Activated naive CD8-positive, alpha-beta T cell treated with anti-CD3 and anti-CD28 coated beads for 36 hours (primary cell): ENCODE measurements at places on chromosomes 7 and 10. TPM values are rescaled to one million over a fixed set of nuclear protein-coding genes. Genes with fewer than 3 reads are reported as not detected.

DNA sequence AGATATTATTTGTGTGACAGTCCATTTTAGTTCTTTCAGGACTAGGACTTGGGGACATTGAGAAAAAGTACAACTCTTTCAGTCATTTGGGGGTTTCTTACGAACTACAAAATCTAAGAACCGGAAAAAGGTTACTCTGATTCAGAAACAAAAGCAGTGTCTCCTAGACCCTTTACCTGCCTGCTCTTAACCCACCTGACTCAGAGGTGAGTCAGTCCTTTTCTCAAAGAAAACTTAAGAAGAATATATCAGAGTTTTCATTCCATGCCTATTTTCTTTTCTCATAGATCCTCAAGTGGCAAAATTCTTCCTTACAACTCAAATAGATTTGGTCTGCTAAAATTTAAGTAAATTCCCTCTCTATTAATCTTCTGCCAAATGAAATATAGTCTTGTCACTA lies 114.9 kb upstream of the PTN start:
- H3K36me3 ChIP-seq, result no peaks in the 10 kb centered on the region
- H3K4me3 ChIP-seq, result no peak overlapping the region
- H3K27ac ChIP-seq, result no peak overlapping the region
- peaks cover 13% of the 10 kb centered on the region for H3K27me3 ChIP-seq
- no peaks in the 10 kb centered on the region for H3K4me1 ChIP-seq

DNA sequence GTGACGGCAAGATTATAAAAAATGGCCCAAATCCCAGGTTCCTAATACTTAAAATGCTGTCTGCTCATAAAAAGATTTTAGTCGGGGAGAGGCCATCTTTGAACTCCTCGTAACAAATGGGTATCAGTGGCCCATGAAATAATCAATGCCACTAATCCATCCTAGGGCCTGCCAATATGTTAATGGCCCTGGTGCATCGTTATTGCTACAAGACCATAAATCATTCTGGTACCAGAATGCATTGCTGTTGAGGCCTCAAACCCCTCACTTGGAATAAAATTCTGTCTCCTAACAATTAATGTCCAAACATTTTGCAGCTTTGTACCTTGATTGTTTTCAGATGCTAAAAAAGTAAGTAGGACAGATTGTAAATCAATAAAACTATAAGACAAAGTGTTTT lies 290.6 kb downstream of the LRMDA start:
- no peak overlapping the region for H3K27ac ChIP-seq
- no peak for DNase-seq
- H3K4me3 ChIP-seq, result no peak overlapping the region
- H3K27me3 ChIP-seq, result peaks cover 3% of the 10 kb centered on the region

- H3K4me1 ChIP-seq, result peaks cover 13% of the 10 kb centered on the region
- H3K4me3 ChIP-seq, result no peak overlapping the region
- H3K36me3 ChIP-seq, result no peaks in the 10 kb centered on the region
- no peak overlapping the region for H3K27ac ChIP-seq
- no peaks in the 10 kb centered on the region for H3K27me3 ChIP-seq
These were observed 134.1 kb downstream of the CDH23 start for GRCh38 chr10:71530781-71531180.

Gene ABHD11
- 25.2 TPM for total RNA-seq

DNA sequence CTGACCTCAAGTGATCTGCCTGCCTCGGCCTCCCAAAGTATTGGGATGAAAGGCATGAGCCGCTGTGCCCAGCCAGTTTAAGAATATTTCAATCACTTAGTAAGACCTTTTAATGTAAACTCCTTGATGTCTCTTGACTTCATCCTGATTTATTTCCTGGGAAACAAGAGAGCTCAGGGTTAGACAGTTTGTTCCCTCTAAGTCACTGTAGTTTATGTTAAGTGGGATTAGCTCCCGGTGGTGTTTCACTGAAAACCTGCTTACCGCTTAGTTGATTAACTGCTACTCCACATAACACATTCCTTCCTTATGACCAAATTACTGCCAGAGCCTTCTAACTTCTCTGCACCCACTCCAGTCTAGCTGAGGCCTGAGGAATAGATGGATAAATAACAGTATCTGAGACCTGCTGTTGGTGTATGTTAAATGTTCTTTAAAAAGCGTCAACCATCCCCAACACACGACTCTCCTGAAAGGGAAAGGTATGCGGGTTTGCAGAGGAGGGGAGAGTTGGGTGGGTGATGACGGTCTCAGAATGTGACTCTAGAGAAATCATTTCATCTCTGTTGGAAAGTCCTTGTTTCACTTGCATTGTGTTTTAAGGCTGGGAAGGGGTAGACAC lies 48.7 kb downstream of the CREB3L2 start:
- no peak overlapping the region for H3K27ac ChIP-seq
- H3K4me1 ChIP-seq, result peaks cover 5% of the 10 kb centered on the region
- H3K36me3 ChIP-seq, result peaks cover 10% of the 10 kb centered on the region
- no peak for DNase-seq

DNA sequence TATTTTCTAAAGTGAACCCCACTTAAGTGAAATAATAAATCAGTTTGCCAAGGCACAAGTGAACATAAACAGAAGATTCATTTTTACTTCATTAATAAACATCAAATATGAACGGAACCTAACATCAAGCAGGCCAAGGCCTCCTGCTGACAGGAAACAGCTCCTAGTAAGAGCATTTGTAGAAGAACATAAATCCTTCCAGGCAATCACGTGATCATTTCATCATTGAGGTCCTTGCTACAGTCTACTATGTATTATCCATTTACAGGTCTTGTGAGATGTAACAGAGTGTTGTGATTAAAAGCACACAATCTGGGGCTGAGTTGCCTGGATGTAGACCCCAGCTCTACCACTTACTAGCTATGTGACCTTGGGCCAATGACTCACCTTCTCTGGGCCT lies 70.6 kb downstream of the CALD1 start:
- H3K4me1 ChIP-seq, result peaks cover 29% of the 10 kb centered on the region
- H3K36me3 ChIP-seq, result peaks cover 6% of the 10 kb centered on the region
- no peaks in the 10 kb centered on the region for H3K27me3 ChIP-seq
- no peak overlapping the region for H3K4me3 ChIP-seq
- DNase-seq, result no peak
- no peak overlapping the region for H3K27ac ChIP-seq

Gene CPN1
- total RNA-seq, result not detected

Gene DMTF1
- total RNA-seq, result 59.9 TPM

DNA sequence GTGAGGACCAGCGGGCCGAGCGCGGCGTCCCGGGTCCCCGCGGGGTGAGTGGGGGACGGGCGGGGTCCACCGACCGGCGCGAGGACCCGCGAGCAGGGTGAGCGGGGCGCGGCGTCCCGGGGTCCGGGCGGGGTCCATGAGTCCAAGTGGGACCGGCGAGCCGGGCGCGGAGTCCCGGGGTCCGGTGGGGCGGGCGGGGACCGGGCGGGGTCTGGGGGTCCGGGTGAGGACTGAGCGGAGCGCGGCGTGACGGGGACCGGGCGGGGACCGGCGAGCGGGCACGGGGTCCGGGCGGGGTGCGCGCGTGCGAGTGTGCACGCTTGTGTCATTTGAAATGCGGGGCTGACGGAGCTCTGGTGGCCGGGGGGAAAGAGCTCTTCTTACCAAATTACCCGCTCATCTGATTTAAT lies 765 bp downstream of the CELF2 start:
- H3K36me3 ChIP-seq, result no peaks in the 10 kb centered on the region
- peaks cover 12% of the 10 kb centered on the region for H3K4me1 ChIP-seq
- peak overlapping the region; percentile 76 for H3K4me3 ChIP-seq
- DNase-seq, result peak; percentile 22
- peaks cover 81% of the 10 kb centered on the region for H3K27me3 ChIP-seq

- no peak for DNase-seq
- no peaks in the 10 kb centered on the region for H3K36me3 ChIP-seq
- peaks cover 10% of the 10 kb centered on the region for H3K4me1 ChIP-seq
- H3K27ac ChIP-seq, result no peak overlapping the region
These were observed 715 bp upstream of the MUC12 start for GRCh38 chr7:100968650-100969049.

- DNase-seq, result no peak
- no peaks in the 10 kb centered on the region for H3K27me3 ChIP-seq
- H3K27ac ChIP-seq, result no peak overlapping the region
- no peak overlapping the region for H3K4me3 ChIP-seq
- H3K36me3 ChIP-seq, result peaks cover 17% of the 10 kb centered on the region
These were observed 52.3 kb downstream of the MKI67 start for GRCh38 chr10:128073890-128074289.

GRCh38 chr10:132909491-132910071 lies 32.8 kb downstream of the CFAP46 start:
- no peak overlapping the region for H3K27ac ChIP-seq
- no peak for DNase-seq
- peaks cover 4% of the 10 kb centered on the region for H3K27me3 ChIP-seq
- peaks cover 13% of the 10 kb centered on the region for H3K4me1 ChIP-seq
- H3K36me3 ChIP-seq, result no peaks in the 10 kb centered on the region
- no peak overlapping the region for H3K4me3 ChIP-seq

- no peaks in the 10 kb centered on the region for H3K4me1 ChIP-seq
- no peak for DNase-seq
- H3K4me3 ChIP-seq, result peak within 1 kb of the TSS; percentile 22
- H3K27me3 ChIP-seq, result peaks cover 20% of the 10 kb centered on the region
- no peaks in the 10 kb centered on the region for H3K36me3 ChIP-seq
- no peak within 1 kb of the TSS for H3K27ac ChIP-seq
These were observed at the start of gene NUPR2 for GRCh38 chr7:56115852-56116538. TSS of gene NUPR2 (minus strand) at chr7:56116417. CDS start at chr7:56116314, 103 bp downstream.

DNA sequence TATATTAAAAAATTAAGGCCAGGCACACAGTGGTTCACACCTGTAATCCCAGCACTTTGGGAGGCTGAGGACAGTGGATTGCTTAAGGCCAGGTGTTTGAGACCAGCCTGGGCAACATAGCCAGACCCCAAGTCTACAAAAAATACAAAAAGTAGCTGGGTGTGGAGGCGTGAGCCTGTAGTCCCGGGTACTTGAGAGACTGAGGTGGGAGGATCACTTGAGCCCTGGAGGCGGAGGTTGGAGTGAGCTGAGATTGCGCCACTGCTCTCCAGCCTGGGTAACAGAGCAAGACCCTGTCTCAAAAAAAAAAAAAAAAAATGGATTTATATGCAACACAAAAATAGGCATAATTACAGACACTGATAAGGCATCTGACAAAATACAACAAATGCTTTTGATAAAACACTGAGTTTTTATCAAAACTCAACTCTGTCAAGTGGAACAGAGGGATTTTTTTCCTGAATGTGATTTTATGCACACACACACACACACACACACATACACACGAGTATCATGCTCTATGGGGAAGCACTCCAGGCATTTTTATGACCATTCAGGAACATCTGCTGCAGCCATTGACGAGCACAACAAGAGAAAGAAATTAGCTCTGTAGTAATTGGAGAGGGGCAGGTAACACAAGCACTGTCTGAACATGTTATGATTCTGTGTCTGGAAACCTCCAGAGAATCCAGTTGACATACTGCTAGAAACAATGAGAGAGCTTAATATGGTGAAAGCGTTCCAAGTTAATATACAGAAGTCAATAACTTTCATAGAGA lies 193.1 kb downstream of the WDR37 start:
- DNase-seq, result no peak
- H3K4me1 ChIP-seq, result peaks cover 9% of the 10 kb centered on the region
- no peak overlapping the region for H3K4me3 ChIP-seq
- H3K36me3 ChIP-seq, result peaks cover 7% of the 10 kb centered on the region

GRCh38 chr7:69693042-69693441 lies 94.8 kb downstream of the AUTS2 start:
- no peaks in the 10 kb centered on the region for H3K36me3 ChIP-seq
- no peak overlapping the region for H3K27ac ChIP-seq
- H3K4me3 ChIP-seq, result no peak overlapping the region
- peaks cover 4% of the 10 kb centered on the region for H3K27me3 ChIP-seq
- DNase-seq, result no peak
- peaks cover 10% of the 10 kb centered on the region for H3K4me1 ChIP-seq

GRCh38 chr7:80060218-80060806 lies 74.3 kb upstream of the GNAI1 start:
- H3K36me3 ChIP-seq, result peaks cover under 1% of the 10 kb centered on the region
- H3K27ac ChIP-seq, result no peak overlapping the region
- no peaks in the 10 kb centered on the region for H3K27me3 ChIP-seq
- no peak for DNase-seq

GRCh38 chr10:73786512-73786885 lies 1.1 kb downstream of the ZSWIM8 start:
- no peaks in the 10 kb centered on the region for H3K27me3 ChIP-seq
- no peak for DNase-seq
- H3K36me3 ChIP-seq, result peaks cover 10% of the 10 kb centered on the region
- H3K4me1 ChIP-seq, result peaks cover 35% of the 10 kb centered on the region

DNA sequence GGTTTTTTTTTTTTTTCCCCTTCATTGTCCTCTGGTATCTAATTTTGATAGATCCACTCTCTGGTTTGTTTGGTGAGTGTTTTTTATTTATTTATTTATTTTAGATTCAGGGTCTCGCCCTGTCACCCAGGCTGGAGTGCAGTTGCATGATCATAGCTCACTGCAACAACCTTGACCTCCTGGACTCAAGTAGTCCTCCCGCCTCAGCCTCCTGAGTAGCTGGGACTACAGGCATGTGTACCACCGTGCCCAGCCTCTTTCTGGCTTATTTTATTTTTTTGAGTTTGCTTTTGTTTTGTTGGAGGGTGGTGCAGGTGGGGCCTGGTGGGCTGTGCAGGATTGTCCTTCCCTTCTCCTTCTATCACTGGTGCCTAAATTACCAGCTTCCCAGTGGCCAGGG lies 187.2 kb upstream of the SH2B2 start:
- peaks cover 2% of the 10 kb centered on the region for H3K36me3 ChIP-seq
- no peaks in the 10 kb centered on the region for H3K27me3 ChIP-seq
- no peak overlapping the region for H3K27ac ChIP-seq
- no peak overlapping the region for H3K4me3 ChIP-seq

DNA sequence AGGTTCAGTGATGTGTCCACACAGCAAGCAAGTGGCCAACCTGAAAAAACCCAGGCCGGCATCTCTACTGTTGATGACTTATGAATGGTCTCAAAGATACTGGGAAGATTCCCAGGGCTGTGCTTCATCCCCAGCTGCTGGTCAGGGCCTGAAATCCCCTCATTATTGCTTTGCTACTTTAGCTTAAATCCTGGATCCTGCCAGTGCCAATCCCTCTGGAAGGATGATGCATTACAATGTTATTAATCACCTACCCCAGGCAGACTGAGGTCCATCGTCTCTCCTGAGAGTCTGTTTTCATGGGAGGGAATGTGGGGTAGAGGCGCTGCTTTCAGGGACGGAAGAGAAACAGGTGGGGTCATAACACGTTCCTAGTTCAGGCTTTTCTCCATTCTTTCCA lies 371.6 kb downstream of the RPS24 start:
- no peak overlapping the region for H3K4me3 ChIP-seq
- DNase-seq, result no peak
- no peaks in the 10 kb centered on the region for H3K36me3 ChIP-seq
- H3K27me3 ChIP-seq, result peaks cover 19% of the 10 kb centered on the region
- H3K4me1 ChIP-seq, result peaks cover 6% of the 10 kb centered on the region

GRCh38 chr7:96304573-96304972 lies 17.3 kb downstream of the SLC25A13 start:
- H3K36me3 ChIP-seq, result peaks cover 21% of the 10 kb centered on the region
- peaks cover 30% of the 10 kb centered on the region for H3K4me1 ChIP-seq
- no peak overlapping the region for H3K4me3 ChIP-seq
- DNase-seq, result no peak

Gene FAM25A
- not detected for total RNA-seq

GRCh38 chr7:129144095-129144833 lies at the start of gene TSPAN33:
TSS of gene TSPAN33 (plus strand) at chr7:129144707. CDS start at chr7:129144981, 274 bp downstream.
- peak; percentile 79 for DNase-seq
- H3K27ac ChIP-seq, result peak within 1 kb of the TSS; percentile 73
- H3K4me3 ChIP-seq, result peak within 1 kb of the TSS; percentile 87
- H3K27me3 ChIP-seq, result no peaks in the 10 kb centered on the region
- H3K36me3 ChIP-seq, result no peaks in the 10 kb centered on the region

Gene SLC26A5
- not detected for total RNA-seq

Gene LIPM
- not detected for total RNA-seq

GRCh38 chr10:78541481-78542140 lies 507.9 kb downstream of the RPS24 start:
- no peak overlapping the region for H3K4me3 ChIP-seq
- H3K36me3 ChIP-seq, result peaks cover 2% of the 10 kb centered on the region
- no peak for DNase-seq
- H3K4me1 ChIP-seq, result no peaks in the 10 kb centered on the region
- H3K27ac ChIP-seq, result peak overlapping the region; percentile 8
